ENCODE measurements at places on chromosomes 1 and 21.

DNA sequence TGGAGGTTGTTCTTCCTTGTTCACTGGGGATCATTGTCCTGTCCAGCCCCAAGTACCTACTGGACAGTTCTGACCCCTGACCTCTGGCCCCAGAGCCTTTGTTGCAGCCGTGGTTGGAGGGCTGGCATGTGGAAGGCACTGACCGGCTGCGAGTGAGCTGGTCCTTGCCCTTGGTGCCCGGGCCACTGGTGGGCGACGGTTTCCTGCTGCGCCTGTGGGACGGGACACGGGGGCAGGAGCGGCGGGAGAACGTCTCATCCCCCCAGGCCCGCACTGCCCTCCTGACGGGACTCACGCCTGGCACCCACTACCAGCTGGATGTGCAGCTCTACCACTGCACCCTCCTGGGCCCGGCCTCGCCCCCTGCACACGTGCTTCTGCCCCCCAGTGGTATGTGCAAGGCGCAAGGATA, 11.4 kb downstream of the TIE1 start:
- no peak overlapping the region for H3K4me3 ChIP-seq
- H3K36me3 ChIP-seq, result no peaks in the 10 kb centered on the region
- H3K27ac ChIP-seq, result no peak overlapping the region
- no peaks in the 10 kb centered on the region for H3K27me3 ChIP-seq
- no peak for DNase-seq

DNA sequence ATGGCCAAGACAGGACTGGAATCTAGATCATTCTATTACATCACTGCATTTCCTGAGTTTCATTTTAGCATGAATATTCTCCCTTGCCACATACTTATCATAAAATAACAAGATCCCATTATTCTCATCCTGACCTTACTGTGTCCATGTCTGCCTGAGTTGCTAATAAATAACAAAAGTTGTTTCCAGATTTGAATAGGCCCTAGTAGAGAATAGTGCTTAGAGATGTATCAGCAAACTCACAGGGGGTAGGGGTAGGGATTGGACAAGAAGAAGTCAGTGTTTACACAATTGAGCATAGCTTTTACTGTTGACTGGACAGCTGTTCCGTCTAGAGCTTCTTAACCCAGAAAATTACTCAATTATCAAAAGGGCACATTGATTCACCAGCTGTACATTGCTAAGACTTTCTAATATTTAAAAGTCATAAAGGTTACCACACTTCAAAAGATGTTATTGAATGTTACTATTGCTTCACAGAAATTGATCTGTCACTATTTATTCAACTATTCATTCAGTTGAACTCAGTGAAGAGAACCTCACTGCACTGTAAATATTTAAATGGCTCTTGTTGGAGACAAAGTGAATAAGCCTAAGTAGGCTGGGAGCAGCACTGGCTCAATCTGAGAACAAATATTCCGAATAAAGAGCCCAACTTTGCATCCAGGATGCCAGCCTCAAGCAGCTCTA, 121.9 kb downstream of the NRIP1 start:
- peaks cover 6% of the 10 kb centered on the region for H3K27me3 ChIP-seq
- no peak for DNase-seq
- H3K27ac ChIP-seq, result no peak overlapping the region
- H3K4me3 ChIP-seq, result no peak overlapping the region
- H3K4me1 ChIP-seq, result no peaks in the 10 kb centered on the region

DNA sequence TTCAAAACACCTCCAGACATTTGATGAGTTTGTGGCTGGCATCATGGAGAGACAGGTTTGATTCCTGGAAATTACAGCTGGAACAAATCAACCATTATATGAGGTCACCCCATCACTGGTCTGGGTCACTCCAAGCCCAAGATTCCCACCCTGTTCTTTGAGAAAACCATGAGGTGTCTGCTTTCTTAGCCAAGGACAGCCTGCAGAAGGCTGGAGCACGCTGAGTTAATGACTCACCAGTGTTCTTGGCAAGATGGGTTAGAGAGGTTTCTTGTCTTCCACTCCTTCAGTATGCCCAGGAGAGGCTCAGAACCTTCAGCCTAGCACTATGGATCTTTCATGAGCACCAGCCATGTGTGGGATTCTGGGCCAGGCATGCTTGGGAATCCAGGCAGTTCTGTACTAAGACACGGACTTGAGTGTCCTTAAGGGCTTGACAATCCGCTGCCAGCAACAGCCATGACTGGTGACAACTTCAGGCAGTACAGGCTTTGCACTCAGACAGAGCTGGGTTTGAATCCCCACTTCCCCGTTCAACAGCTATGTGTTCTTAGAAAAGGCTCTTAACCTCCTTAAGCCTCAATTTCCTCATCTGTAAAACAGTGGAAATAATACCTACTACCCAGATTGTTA, 43.9 kb downstream of the GRHL3 start:
- no peak overlapping the region for H3K27ac ChIP-seq
- H3K4me3 ChIP-seq, result no peak overlapping the region
- no peaks in the 10 kb centered on the region for H3K27me3 ChIP-seq
- peaks cover 10% of the 10 kb centered on the region for H3K4me1 ChIP-seq

DNA sequence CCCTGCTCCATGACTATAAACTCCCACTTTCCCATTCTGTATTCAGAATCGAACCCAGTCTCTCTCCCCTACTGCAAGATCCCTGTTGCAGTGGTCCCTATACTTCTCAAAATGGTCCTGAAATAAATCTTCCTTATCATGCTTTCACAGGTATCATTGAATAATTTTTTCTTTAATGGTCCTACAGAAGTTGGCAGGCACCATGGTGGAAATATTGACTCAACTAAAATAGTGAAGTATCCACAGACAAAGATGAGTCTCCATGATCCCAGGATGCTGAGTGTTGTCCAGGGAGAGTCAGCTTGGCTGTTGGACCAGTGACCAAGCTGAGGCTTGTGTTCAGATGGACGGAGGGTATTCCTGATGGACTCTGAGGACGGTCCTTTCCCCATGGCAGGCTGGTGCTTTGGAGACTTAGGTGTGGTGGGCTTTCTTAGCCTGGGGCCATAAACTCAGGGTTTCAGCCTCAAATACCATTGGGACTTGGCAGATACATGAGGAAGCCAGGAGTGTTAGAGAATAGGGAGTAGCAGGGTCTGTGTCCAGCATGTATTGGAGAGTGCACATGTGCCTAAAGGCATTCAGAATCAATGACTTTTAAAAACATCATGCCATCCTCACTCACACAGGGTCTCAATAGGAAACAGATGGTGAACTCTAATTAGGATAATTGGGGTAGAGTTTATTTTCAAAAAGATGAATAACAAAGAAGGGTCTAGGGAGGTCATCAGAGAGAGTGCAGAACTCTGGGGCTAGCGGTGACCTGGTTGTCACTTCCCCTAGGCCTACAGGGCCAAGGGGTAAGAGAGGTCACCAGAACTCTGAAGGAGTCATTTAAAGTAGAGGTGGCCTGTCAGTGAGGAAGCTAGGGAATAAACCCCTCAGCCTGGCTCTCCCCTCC, 19.8 kb downstream of the TINAGL1 start:
- DNase-seq, result no peak
- no peak overlapping the region for H3K27ac ChIP-seq
- no peaks in the 10 kb centered on the region for H3K36me3 ChIP-seq
- peaks cover 27% of the 10 kb centered on the region for H3K27me3 ChIP-seq

- DNase-seq, result no peak
- H3K36me3 ChIP-seq, result peaks cover 5% of the 10 kb centered on the region
- peaks cover 9% of the 10 kb centered on the region for H3K4me1 ChIP-seq
- no peak overlapping the region for H3K27ac ChIP-seq
- H3K27me3 ChIP-seq, result peaks cover 14% of the 10 kb centered on the region
These were observed 42.2 kb downstream of the FHAD1 start for GRCh38 chr1:15289251-15289651.

DNA sequence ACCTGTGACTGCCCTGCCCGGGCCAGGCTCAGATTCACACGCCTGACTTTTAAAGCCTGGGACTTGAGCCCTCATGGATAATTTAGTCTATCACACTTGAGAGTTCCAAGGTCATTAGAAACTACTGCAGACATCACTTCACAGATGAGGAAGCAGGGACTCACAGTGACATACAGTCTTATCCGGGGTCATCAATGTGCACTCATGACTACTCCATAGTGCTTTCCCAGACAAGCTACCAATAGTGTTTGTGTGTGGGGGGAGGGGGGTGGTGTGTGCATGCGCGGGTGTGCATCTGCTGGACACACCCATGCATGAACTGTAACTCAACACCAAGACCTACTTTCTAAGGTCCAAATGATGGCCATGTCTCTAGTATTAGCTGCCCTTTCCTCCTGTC, 16.1 kb upstream of the SLC5A9 start:
- no peak for DNase-seq
- H3K4me3 ChIP-seq, result no peak overlapping the region
- peaks cover 11% of the 10 kb centered on the region for H3K4me1 ChIP-seq
- no peaks in the 10 kb centered on the region for H3K36me3 ChIP-seq
- H3K27me3 ChIP-seq, result peaks cover 13% of the 10 kb centered on the region

- peak; percentile 32 for DNase-seq
- no peaks in the 10 kb centered on the region for H3K27me3 ChIP-seq
- no peak overlapping the region for H3K27ac ChIP-seq
- peaks cover 62% of the 10 kb centered on the region for H3K4me1 ChIP-seq
- H3K4me3 ChIP-seq, result no peak overlapping the region
These were observed 20.4 kb upstream of the LBR start for GRCh38 chr1:225448146-225448805.

DNA sequence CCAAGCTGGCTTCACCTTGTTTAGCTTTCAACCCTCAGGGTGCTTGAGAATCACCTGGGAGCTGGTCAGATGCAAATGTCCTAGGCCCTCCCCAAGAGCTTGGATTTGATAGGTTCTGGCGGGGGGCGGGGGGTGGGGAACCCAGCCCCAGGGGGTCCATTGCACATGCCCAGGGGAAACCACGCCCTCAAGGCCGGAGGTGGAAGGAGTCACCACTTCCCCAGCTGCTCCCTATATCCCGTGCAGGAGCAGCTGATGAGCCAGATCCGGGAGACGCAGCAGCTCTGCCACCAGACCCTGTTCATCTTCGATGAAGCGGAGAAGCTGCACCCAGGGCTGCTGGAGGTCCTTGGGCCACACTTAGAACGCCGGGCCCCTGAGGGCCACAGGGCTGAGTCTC, 5.8 kb downstream of the TOR3A start:
- H3K4me3 ChIP-seq, result no peak overlapping the region
- H3K27ac ChIP-seq, result no peak overlapping the region
- H3K4me1 ChIP-seq, result peaks cover 10% of the 10 kb centered on the region
- H3K36me3 ChIP-seq, result no peaks in the 10 kb centered on the region
- no peak for DNase-seq

DNA sequence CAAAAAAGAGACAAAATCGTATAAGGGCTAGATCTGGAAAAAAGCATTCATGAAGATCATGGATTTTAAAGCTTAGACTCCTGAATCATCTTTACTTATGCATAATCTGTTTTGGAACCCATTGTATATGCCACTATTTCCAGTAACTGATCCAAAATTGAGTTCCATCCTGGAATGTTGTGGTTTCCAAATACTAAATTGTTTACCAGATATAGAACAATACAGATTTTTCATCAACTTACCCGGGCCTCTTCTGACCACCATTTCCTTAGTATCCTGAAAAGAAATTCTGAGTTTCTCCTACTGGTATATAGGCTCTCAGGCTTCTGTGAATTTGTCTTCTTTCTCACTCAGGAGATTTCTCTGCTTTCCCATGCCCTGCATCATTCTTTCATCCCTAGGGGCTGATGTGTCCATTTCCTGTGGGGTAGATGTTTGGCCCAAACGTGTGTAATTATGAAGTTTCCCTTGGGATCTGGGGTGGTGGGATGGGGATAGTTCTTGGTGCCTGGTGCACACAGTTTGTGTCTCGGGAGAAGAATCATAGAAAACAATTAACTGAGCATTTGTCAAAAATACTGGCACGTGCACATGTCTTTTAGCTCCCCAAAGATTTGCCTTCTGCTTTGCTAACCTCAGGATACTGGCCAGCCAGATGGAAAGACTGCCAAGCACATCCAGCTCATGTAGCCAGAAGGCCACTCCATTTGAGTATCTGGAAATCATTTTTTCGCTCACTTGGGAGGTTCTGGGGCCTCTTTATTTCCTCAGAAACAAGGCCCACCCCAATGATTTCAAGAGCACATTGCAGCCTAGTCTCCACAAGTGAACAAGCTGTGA, 127.8 kb downstream of the NTMT2 start:
- no peak for DNase-seq
- H3K4me3 ChIP-seq, result no peak overlapping the region
- peaks cover 69% of the 10 kb centered on the region for H3K27me3 ChIP-seq

DNA sequence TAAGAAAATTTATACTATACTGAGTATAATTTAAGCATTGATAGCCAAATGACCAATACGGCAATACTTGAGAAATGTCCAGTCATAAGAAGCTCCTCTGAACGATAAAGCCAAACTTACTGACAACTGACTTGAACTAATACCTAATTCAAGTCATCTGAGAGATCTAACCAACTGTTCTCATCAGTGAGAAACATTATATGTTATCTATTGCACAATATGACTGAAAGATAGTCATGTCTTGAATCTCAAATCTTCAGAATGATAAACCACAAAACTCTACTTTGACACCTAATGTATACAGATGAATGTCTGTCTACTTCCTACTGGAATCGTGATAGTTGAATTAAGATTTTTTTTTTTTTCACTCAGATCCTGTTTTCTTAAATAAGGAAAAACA, 39.0 kb downstream of the APP start:
- no peak overlapping the region for H3K4me3 ChIP-seq
- H3K27me3 ChIP-seq, result peaks cover 2% of the 10 kb centered on the region
- H3K4me1 ChIP-seq, result no peaks in the 10 kb centered on the region
- no peaks in the 10 kb centered on the region for H3K36me3 ChIP-seq
- DNase-seq, result no peak

- H3K27ac ChIP-seq, result no peak overlapping the region
- H3K27me3 ChIP-seq, result no peaks in the 10 kb centered on the region
- H3K36me3 ChIP-seq, result peaks cover 4% of the 10 kb centered on the region
- H3K4me1 ChIP-seq, result no peaks in the 10 kb centered on the region
- no peak overlapping the region for H3K4me3 ChIP-seq
- no peak for DNase-seq
These were observed 538.4 kb upstream of the NCAM2 start for GRCh38 chr21:20459838-20460237.

All from natural killer cell treated with Interleukin-12 subunit alpha and Interleukin-12 subunit beta and Interleukin-15 and Interleukin-18, amount 100 ng/mL, for 72 hours (primary cell).